ENCODE measurements at places on chromosomes 7 and 10. TPM values are rescaled to one million over a fixed set of nuclear protein-coding genes. Genes with fewer than 3 reads are reported as not detected.

DNA sequence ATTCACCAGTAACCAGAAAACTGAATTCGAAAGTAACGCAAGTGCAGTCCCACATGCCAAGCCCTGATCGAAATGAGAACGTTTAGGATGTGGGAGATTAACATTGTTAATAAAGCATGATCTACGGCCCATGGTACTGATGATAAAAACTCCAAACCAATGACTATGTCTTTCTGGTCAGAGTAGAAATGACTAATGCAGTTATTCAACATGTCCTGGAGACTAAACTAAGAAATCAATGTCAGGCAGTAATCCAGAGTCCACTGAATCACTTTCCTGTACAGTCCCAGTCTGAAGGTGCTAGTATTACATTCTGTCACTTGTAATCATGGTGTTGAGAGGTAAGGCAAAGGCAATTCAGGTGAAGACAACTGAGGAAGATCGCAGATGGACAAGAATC, 14.4 kb downstream of the NPSR1 start:
- H3K36me3 ChIP-seq: no peaks in the 10 kb centered on the region
- H3K27ac ChIP-seq: no peak overlapping the region
- no peaks in the 10 kb centered on the region for H3K27me3 ChIP-seq
- no peak for DNase-seq
- H3K4me3 ChIP-seq: no peak overlapping the region

DNA sequence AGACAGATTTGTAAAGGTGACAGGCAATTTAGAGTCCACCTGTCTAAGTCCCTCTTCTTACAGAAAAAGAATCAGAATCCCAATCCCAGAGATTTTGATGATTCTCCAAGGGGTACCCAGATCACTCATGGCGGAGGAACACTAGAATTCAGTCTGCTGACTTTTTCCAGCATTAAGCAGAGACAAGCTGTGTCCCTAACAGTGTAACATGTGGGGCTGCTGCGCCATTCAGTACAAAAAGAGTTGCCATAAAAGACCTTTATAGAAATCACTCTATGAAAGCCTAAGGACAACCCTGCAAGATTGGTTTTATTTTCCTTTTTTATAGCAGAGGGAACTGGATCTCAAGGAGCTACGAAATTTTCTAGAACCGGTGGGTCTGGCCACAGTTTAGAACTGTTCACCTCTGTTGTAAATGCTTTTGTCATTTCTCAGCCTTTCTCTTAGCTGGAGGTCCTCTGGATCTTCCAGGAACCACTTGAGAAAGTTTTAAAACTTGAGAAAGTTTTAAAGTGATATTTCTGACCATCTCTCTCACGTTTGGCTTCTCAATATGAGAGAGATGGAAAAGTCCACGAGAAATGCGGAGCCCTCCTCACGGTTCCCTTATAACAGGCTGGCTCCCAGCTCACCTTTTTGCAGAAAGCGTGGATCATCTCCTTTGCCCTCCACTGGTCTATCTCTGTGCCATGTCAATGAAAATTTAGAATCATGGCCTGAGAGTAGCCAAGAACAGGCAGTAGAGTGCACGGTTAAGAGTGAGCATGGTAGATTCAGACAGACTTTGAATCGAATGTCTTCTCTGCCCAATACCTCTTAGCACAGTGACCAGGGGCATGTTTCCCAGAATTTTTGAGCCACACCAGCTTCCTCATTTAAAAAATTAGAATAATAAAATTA, 826 bp downstream of the GIMAP7 start:
- no peak for DNase-seq
- no peak overlapping the region for H3K27ac ChIP-seq
- H3K27me3 ChIP-seq: no peaks in the 10 kb centered on the region
- no peak overlapping the region for H3K4me3 ChIP-seq
- H3K36me3 ChIP-seq: no peaks in the 10 kb centered on the region

DNA sequence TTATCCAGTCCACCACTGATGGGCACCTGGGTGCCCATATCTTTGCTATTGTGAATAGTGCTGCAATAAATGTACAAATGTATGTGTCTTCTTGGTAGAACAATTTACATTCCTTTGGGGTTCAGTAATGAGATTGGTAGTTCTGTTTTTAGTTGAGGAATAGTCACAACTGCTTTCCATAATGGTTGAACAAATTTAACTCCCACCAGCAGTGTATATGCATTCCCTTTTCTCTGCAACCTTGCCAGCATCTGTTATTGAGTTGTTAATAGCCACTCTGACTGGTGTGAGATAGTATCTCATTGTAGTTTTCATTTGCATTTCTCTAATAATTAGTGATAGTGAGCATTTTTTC, 27.8 kb downstream of the COA1 start:
- H3K36me3 ChIP-seq: peaks cover 11% of the 10 kb centered on the region
- H3K4me1 ChIP-seq: peaks cover 4% of the 10 kb centered on the region
- no peak for DNase-seq
- H3K4me3 ChIP-seq: no peak overlapping the region

DNA sequence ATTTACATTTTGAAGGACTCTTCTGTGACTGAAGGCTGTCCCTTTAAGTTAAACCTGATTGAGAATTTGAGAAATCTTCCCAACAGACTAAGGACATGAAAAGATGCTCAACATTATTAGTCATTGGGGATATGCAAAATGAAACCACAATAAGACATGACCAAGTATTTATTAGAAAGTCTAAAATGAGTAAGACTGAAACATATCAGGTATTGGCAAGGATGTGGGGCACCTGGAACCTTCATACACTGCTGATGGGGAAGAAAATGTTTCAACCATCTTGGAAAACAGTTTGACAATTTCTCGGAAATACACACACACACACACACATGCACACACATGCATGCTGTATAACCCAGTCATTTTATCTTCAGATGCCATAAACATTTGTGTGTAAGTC, 132.1 kb upstream of the CDK6 start:
- H3K4me1 ChIP-seq: no peaks in the 10 kb centered on the region
- H3K4me3 ChIP-seq: no peak overlapping the region
- H3K36me3 ChIP-seq: no peaks in the 10 kb centered on the region
- H3K27me3 ChIP-seq: no peaks in the 10 kb centered on the region
- DNase-seq: no peak
- H3K27ac ChIP-seq: no peak overlapping the region

GRCh38 chr7:43764039-43764761, 5.7 kb downstream of the BLVRA start:
- no peak for DNase-seq
- H3K4me1 ChIP-seq: peaks cover 4% of the 10 kb centered on the region
- H3K36me3 ChIP-seq: no peaks in the 10 kb centered on the region
- H3K27me3 ChIP-seq: peaks cover 24% of the 10 kb centered on the region
- H3K27ac ChIP-seq: no peak overlapping the region
- H3K4me3 ChIP-seq: no peak overlapping the region

- no peaks in the 10 kb centered on the region for H3K36me3 ChIP-seq
- H3K4me3 ChIP-seq: no peak overlapping the region
- H3K4me1 ChIP-seq: no peaks in the 10 kb centered on the region
- no peak for DNase-seq
These were observed 127.6 kb downstream of the OAT start for GRCh38 chr10:124291001-124291701.

GRCh38 chr10:132407846-132408278, 10.9 kb downstream of the PWWP2B start:
- no peak overlapping the region for H3K4me3 ChIP-seq
- no peaks in the 10 kb centered on the region for H3K36me3 ChIP-seq
- H3K27me3 ChIP-seq: no peaks in the 10 kb centered on the region
- peak; percentile 94 for DNase-seq
- H3K4me1 ChIP-seq: no peaks in the 10 kb centered on the region

GRCh38 chr7:55185941-55186609, 167.3 kb downstream of the EGFR start:
- no peak for DNase-seq
- no peak overlapping the region for H3K27ac ChIP-seq
- H3K4me3 ChIP-seq: no peak overlapping the region
- H3K27me3 ChIP-seq: no peaks in the 10 kb centered on the region
- no peaks in the 10 kb centered on the region for H3K4me1 ChIP-seq

GRCh38 chr10:74150204-74150989, at the start of gene AP3M1:
TSS of gene AP3M1 (minus strand) at chr10:74150828. CDS start at chr10:74138379, 12,449 bp downstream.
- peaks cover 16% of the 10 kb centered on the region for H3K36me3 ChIP-seq
- H3K4me3 ChIP-seq: peak within 1 kb of the TSS; percentile 99
- DNase-seq: peak; percentile 94
- peak within 1 kb of the TSS; percentile 98 for H3K27ac ChIP-seq

DNA sequence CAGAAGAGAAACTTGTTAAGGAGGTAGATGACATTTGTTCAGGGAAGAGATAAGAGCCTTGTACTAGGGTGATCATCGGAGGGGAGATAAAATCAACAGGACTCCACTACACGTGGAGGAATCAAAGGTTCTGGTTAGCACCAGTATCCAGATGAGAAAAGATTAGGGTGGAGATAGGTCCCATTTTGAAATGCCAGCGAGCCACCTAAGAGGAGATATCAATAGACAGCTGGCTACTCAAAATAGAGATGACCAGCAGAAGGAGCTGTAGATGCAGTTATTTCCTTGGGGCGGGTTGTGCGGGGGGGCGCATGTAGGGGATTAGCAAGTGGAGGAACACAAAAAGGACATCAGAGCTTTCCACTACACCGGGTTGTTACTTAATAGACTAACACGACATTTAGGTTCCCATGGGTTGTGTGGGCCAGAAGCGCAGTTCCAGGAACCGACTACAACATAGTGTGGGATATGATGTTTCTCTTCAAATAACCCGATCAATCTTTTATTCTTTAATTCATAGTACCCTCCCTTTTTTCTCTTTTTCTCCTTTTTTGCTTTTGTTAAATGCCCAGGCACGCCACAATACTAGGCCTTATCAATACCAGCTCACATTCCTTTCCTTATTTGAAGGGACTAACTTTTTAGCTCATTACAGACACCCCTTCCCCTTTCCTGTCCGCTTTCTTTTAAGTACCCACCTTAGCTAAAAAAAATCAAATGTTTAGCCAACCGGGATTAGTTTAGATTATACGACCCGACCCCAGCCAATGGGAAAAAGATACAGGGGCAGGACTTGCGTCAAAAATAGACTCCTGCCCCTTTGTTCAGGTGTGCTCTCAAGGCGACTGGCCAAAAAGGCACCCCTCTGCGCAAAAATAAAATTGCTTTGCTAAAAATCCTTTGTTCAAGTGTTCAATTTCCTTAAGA, 2.0 kb upstream of the KIF11 start:
- H3K36me3 ChIP-seq: no peaks in the 10 kb centered on the region
- DNase-seq: peak; percentile 82
- H3K27me3 ChIP-seq: no peaks in the 10 kb centered on the region
- peak overlapping the region; percentile 61 for H3K27ac ChIP-seq
- H3K4me3 ChIP-seq: peak overlapping the region; percentile 73

DNA sequence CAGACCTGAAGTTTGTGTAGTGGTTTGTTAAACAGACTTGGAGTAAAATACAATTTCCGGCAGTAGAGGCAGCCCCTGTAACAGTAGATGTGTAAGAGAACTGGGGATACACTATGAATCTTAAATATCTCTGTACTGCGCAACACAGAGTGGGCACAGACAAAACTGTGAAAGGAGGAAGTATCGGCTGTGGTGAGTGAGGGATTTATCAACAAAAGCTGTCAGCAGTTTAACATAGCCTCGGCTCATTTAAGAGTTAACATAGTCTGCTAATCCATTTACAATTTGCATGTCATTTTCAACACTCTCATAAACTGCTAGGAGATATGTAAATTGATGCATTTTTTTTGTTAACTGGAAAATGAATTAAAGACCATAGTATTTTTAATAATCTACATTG, 225.2 kb downstream of the ZWINT start:
- DNase-seq: no peak
- no peak overlapping the region for H3K4me3 ChIP-seq
- no peaks in the 10 kb centered on the region for H3K4me1 ChIP-seq
- no peaks in the 10 kb centered on the region for H3K27me3 ChIP-seq
- no peak overlapping the region for H3K27ac ChIP-seq

DNA sequence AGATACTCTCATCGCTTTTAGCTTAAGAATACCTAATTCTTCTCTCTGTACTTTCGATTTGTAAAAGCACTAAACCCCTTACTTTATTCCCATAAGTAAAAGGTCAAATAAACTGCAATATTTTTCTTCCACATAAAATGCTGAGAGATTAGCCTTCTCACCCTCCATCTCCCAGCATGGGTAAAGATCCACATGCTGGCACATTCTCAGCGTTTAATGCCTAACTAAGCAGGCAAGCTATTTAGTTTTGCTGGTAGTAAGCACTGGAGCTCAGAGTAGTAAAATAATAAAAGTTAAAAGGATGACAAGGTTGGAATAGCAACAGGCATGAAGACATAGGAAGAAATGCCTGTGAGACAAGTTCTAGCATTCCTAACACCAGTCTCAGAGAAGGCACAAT, 65.9 kb upstream of the NEBL start:
- DNase-seq: no peak
- H3K36me3 ChIP-seq: no peaks in the 10 kb centered on the region
- H3K27ac ChIP-seq: no peak overlapping the region
- no peaks in the 10 kb centered on the region for H3K4me1 ChIP-seq
- no peak overlapping the region for H3K4me3 ChIP-seq

DNA sequence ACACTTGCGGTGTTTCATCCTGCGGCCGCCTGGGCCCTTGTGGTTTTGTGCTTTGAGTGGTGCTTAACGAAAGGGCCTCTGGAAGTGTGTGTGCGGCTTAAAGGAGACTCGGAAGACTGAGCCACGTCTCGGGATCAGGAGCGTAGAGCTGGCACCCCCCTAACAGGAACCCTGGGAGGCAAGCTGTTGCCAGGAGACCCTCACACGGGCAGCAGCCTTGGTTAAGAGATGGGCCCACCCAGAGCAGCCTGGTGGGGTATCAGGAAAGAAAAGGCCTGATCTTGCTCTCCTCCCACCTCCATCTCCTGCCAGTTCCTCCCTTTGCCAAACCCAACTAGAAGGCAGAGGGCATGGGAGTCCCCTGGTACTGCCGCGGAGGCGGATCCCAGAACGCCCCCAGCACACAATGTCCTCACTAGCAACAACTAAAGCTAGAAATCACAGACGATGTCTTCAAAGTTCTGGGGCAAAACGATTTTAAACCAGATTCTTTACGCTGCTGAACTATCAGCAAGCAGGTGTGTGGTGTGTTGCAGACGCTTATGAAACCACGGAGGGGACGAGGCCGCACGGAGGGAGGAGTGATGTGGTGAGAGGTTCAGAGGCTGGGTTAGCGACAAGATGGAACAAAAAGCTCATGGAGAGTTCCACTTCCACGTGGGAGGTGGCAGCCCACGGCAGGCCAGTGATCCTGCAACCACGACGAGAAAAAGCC, 67.0 kb upstream of the INPP5A start:
- DNase-seq: no peak
- no peaks in the 10 kb centered on the region for H3K4me1 ChIP-seq
- H3K36me3 ChIP-seq: no peaks in the 10 kb centered on the region
- H3K27me3 ChIP-seq: no peaks in the 10 kb centered on the region

- DNase-seq: peak; percentile 67
- H3K4me3 ChIP-seq: no peak overlapping the region
- no peak overlapping the region for H3K27ac ChIP-seq
- H3K27me3 ChIP-seq: no peaks in the 10 kb centered on the region
These were observed 42.9 kb downstream of the ANTXRL start for GRCh38 chr10:46329690-46330016.

CYP26C1 gene
- total RNA-seq: 0.44 TPM

NEUROD6 gene
- not detected for total RNA-seq

PON3 gene
- total RNA-seq: not detected

HNRNPH3 gene
- total RNA-seq: 228 TPM

GSTO1 gene
- total RNA-seq: 208 TPM

GNGT1 gene
- not detected for total RNA-seq

FXYD4 gene
- 0.97 TPM for total RNA-seq

NEBL gene
- 39.8 TPM for total RNA-seq

GLRX3 gene
- total RNA-seq: 129 TPM

CPN1 gene
- 1.3 TPM for total RNA-seq
